ENCODE measurements at places on chromosomes 16 and 17. TPM values are rescaled to one million over a fixed set of nuclear protein-coding genes. Genes with fewer than 3 reads are reported as not detected.

- DNase-seq: no peak
Observed at GRCh38 chr17:15452746-15453145, 14.7 kb downstream of the CDRT4 start.

- no peak for DNase-seq
Observed at GRCh38 chr17:60602385-60602742, 2.4 kb downstream of the PPM1D start.

- no peak for DNase-seq
Observed at GRCh38 chr16:1223355-1224214, 1.5 kb downstream of the TPSG1 start.

The NR1D1 gene
- 3.4 TPM for total RNA-seq

GRCh38 chr17:5821803-5822202, 237.5 kb upstream of the NLRP1 start:
- no peak for DNase-seq

DNA sequence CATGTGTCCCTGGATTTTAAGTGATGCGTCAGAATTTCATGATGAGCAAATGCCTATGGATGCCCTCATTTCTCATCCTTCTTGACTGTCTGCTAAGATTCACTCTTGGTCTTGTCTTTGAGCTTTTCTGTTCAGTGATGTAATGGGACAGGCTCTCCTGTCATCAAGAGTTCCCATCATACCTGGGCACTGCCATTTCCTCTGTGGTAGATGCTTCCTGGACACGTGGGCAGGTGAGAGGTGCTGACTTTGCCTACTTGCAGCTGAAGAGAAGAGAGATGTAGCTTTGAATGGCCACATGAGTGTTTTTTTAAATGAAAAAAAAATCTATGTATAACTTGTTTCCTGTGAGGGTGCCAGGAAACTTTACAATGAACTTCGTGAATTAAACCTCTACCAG, 557.7 kb downstream of the MAF start:
- no peak for DNase-seq

GRCh38 chr17:9361188-9361955, 214.2 kb downstream of the STX8 start:
- DNase-seq: no peak

DNA sequence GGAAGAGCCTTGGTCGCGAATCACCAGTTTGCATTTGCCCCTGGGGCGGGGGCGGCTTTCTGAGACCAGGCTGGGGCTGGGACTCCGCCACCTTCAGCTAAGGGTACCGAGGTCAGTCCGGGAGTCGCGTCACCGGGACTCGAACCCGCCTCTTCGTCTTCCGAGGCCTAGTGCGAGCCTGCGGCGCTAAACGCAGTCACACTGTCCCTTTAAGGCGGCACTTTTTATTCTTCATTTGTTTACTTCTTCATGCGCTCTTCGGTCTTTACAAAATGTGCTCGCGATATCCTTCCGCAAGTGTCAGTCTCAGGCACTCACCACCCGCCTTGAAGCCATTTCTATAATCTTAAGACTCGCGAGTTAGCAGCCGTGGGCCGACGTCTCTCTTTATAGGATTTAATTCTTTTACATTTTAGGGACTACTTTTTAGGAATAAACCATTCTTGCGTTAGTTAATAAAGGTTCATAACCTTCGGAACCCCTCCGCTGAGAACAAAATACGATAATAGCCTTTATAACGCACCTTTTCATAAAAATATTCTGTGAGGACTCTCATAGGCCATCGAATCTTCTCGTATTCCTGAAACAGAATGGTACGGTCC, 593 bp upstream of the HEXIM1 start:
- DNase-seq: no peak
